Renal cortical epithelial cell (primary cell): ENCODE measurements at places on chromosomes 6 and 20. TPM values are rescaled to one million over a fixed set of nuclear protein-coding genes. Genes with fewer than 3 reads are reported as not detected.

The RWDD1 gene
- total RNA-seq: 23.4 and 26.2 TPM in 2 replicates

The HLA-DRB5 gene
- 0.20 and 0.87 TPM in 2 replicates for total RNA-seq

The GNRH2 gene
- not detected in 2 replicates for total RNA-seq

The CASS4 gene
- total RNA-seq: 0.20 TPM in 1 of 2 replicates, not detected in the other

The ENPP3 gene
- total RNA-seq: 0.65 TPM in 1 of 2 replicates, not detected in the other

DNA sequence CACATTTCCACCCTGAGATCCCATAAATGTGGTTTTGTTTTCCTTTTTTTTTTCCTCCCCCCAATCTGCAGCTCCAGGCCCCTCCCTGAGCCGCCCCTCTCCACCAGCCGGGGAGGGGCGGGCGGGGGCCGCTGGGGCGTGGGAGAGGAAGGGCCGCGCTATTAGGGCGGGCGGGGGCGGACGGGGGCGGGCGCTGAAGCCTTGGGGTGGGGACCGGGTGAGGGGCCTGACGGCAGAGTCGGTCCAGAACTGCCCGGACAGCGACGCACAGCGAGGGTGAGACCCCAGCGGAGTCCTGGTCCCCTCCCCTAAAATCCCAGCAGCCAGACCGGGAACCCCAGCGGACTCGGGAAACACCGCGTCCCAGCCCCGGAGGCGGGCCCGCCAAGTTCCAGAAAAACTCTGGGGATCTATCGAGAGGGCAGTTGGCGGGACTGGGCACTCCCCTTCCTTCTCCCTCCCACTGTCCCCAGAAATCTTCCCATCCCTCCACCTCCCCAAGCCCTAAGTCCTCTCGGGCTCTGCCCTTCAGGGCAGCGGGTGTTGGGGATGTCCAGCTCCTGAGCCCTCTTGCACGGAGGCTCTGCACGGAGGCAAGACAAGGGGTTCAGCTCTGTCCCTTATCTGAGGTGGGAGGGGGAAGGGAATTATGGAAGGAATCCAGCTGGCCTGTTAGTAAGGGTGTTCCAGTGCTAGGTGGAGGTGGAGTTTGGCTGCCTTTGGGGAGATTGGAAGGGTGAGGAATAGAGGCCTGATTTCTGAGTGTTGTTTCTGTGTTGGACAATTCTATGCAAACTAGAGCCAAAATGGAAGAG, at the start of gene PRICKLE4:
Gene PRICKLE4 (plus strand): TSS at position 232 of the 815 bp plus-strand sequence. CDS start 2,692 bp downstream, outside the sequence.
- peak; percentile 28 for DNase-seq

GRCh38 chr20:47629907-47630306, 128.2 kb downstream of the NCOA3 start:
- DNase-seq: no peak

DNA sequence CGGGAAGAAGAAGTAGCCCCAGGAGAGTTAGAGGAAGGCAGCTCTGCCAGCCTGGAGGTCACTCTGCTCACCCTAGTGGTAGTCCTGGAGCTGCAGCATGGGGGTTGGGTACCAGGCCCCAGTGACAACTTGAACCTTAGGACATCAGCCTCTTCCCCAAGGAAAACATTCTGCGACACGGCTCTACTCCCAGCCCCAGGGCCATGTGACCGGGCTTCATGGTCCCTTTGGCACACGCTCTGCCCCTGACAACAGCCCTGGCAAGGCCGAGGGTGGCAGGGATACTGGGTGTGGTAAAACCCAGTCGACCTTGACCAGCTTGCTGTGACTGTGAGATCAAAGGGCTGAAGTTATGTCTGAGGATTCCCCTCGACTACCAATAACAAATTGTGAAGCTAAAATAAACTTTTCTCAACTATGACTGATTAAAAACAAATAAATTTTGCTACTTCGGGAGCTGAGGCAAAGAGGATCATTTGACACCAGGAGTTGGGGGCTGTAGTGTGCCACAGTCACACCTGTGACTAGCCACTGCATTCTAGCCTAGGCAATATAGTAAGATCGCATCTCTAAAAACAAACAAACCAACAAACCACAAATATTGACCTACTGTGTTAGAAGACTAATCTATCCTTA, 24.4 kb upstream of the ARID1B start:
- DNase-seq: peak; percentile 68

- DNase-seq: no peak
Observed at GRCh38 chr6:17103715-17104114, 1.9 kb downstream of the STMND1 start.

DNA sequence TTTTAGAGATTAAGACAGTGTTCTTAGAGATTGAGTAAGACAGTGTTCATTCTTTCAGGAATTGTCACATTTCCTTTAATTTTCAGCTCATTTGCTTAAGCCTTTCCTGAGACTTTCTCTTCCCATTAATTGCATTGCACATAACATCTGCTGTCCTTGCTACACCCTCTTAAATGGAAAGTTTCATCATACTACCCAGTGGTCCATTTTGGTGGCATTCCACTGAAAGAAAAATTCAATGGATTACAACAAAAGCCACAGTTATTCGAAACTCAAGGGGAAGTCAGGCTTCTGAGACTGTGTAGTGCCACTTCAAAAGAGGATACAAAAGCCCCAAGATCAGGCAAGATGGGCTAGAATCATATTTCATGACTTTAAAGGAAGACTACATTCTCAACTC, 64.0 kb downstream of the RSPO3 start:
- peak; percentile 64 for DNase-seq

DNA sequence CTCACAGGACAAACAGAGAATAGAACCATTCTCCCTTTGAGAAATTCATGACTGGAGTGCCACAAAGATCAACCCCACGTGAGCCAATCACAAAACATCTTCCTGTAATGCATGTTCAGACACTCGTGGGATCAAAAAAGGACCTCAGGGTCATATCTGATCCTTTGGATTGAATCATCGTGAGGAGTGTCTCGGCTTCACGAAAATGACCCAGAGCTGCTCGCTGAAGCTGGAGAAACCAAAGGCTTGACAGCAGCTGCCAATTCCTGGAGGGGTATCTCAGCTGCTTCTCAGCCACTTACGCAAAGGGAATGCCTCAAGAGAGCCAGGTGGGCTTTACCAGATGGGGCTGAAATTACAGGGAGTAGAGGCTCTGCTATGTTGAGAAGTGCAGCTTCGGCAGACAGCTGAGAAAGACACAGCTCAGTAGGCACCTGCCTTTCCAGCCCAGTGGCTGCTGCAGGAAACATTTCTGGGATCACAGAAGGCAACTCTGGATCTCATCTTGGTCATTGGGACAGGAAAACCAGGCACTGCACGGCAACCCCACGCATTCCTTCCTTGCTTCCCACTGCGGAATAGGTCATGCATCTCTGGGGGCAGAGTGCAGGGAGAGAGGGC, 813.1 kb downstream of the KIF16B start:
- no peak for DNase-seq

DNA sequence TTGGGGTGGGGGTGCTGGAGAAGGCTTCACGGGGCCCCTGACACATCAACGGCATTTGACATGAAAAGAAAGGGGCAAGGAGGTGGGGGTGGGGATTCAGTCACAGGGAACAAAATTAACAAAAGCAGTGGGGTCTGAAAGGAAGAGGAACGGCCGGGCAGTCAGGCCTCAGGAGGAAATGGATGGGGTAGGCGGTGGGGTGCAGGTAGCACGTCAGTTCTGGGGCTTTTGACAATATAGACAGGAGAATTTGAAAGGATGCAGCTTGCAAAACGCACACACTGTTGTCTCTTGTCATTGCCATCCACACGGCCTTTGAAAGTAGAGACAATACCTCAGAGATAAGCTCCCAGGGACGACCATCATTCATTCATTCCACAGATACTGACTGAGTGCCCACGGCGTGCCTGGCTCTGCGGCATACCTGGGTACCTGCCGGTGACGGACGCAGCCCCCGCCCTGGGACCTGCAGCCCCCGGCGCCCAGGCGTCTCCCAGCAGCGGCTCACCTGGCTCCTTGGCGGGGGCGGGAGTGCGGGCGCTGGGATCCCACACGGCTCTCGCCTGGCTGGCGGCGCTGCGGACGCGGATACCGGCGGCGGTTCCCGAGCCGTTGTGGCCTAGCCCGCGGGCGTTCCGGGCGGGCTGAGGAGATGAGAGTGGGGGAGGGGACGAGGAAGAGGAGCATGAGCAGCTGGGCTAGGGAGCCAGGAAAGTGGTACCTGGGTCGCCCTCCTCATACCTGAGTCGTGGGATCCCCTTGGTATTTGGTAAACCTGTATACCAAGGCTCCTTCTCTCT, at the start of gene SLC26A8:
Gene SLC26A8 (minus strand): TSS at position 646 of the 800 bp plus-strand sequence. CDS start 4,934 bp downstream, outside the sequence.
- DNase-seq: no peak

DNA sequence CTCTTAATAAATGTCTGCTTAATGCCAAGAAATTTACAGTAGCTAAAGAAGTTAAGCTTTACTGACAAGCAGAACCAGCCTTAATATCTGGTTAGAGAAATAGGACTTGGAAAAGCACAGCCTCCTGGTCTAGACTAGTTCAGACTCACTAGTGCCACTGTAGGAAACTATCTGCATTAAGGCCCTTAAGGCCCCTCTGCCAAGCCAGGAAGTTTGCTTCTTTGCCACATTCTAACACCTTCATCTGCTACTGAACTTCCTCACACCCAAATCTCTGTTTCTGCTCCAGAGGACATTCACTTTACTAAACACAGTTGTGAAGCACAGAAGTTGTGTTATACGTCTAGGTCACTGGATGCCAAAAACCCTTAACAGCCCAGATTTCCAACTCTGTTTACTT, 302.8 kb downstream of the BTBD9 start:
- DNase-seq: no peak

DNA sequence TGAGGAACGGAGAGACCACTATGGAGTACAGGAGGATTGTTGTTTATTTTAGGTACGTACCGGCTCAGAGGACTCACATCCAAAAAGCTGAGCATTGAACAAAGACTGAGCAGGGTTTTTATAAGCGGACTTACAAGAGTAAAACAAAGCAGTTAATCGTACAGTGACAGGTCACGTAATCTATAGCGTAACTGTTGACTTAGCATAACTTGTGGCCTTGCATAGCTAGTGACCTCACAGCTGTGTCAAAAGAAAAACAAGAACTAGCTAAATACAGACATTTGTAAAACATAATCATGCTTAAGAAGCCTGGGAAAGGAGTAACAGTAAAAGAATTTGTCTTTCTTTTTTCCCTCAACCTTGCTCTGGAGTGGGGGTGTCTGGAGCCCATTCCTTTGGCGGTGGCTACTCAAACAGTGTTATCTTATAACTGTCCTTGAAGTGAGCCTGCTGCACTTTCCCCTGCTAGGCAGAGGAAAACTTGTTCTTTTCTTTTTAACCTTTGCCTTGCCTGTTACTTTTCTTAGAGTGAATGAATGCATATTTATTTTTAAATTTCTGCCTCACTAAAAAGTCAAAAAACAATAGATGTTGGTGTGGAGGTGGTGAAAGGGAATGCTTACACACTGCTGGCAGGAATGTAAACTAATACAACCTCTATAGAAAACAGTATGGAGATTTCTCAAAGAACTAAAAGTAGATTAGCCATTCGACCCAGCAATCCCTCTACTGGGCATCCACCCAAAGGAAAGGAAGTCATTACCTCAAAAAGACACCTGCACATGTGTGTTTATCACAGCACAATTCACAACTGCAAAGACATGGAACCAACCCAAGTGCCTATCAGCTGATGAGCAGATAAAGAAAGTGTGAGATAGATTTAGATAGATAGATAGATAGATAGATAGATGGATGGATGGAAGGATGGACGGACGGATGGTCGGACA, 109.0 kb downstream of the TAF4 start:
- no peak for DNase-seq

DNA sequence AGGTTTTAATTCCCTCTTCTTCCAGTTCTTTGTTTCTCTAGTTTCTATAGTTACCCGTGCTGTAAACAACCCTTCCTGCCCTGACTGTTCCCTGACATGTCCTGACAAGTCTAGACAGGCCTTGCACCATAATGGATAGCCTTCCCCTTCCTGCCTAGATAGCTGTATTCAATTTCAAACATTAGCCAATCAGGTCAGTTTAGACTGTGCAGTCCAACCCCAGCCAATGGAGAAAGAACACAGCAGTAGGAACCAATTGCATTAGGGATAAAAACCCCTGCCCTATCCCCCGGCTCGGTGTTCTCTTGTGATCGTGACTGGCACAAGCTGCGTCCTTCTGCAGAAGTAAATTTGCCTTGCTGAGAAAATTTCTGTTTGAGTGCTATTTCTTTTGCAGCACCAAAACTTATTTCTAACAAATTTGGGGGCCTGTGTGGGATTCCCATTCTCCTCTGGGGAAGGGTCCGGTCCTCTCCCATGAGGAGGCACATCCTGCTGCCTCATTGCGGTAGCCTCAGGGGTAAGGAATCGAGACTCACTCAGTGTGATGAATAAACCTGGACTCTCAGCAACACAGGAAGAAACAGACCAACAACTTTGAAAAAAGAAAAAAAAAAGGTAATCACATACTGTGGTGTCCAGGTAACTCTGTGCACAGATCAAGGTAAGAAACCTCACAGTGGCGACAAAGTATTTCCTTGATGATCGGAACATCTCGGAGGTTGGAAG, 248.7 kb upstream of the ECI2 start:
- no peak for DNase-seq

DNA sequence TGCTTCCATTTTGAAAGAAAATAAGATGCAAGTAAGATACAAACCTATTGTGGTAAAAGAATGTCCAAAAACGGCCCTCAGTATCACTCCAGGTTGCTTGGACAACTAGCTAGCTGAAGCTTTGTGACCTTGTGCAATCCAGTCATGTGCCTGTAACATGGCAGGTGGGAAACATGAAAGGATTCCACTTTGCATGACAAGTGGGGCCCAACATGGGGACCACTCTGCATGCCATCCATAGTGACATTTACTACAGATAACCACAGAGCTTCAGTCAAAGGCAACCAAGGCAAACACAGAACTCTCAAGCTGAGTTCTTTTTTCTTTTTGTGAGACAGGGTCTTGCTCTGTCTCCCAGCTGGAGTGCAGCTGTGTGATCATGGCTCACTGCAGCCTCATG, 15.8 kb upstream of the FBXO9 start:
- DNase-seq: no peak

- peak; percentile 32 for DNase-seq
Observed at GRCh38 chr6:96391776-96392360, 129.7 kb upstream of the UFL1 start.

GRCh38 chr20:44597930-44598329, 15.6 kb downstream of the PKIG start:
- no peak for DNase-seq

GRCh38 chr20:50592282-50593004, 82.3 kb downstream of the PTPN1 start:
- no peak for DNase-seq

DNA sequence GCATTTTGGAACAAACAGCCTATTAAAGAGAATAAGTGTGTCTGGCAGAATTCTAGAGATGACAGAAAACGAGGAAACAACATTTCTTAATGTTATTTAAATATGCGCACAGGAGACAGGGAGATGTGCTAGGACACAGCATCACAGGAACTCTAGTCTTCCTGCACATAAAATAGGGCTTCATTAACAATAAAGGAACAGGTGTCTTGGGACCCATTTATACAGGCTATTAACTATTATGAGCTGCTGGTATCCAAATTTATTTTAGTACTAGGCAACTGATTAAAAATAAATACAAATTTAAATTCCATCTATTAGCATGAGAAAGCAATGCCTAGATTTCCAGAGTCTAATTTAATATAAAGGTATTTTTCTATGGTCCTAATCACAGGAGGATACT, 102.3 kb downstream of the PDSS2 start:
- no peak for DNase-seq

- DNase-seq: no peak
Observed at GRCh38 chr6:170435766-170436165, 117.3 kb downstream of the PSMB1 start.
